ENCODE measurements at places on chromosomes 1 and 21. TPM values are rescaled to one million over a fixed set of nuclear protein-coding genes. Genes with fewer than 3 reads are reported as not detected.

DNA sequence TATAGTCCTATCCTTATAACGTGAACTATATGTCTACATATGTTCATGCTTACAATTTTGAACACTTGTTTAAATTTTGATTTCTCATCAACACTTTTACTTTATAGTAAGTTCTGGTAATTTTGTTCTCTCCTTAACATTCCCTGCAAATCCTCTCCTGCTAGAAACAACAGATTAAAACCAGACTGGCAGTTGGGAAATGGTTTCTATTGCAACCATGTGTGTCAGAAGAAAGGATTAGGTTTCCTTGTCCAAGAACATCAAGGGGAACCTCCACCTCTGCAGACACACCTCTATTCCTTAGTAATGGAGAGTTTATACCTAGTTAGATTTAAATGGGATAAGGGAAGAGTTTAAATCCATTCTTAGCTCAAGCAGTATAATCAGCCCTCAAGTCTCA, 3.3 kb upstream of the WARS2 start:
- DNase-seq = no peak

- no peak for DNase-seq
Observed at GRCh38 chr21:38790059-38790458, 15.7 kb upstream of the ETS2 start.

Gene NUF2
- 1.2 TPM for total RNA-seq

DNA sequence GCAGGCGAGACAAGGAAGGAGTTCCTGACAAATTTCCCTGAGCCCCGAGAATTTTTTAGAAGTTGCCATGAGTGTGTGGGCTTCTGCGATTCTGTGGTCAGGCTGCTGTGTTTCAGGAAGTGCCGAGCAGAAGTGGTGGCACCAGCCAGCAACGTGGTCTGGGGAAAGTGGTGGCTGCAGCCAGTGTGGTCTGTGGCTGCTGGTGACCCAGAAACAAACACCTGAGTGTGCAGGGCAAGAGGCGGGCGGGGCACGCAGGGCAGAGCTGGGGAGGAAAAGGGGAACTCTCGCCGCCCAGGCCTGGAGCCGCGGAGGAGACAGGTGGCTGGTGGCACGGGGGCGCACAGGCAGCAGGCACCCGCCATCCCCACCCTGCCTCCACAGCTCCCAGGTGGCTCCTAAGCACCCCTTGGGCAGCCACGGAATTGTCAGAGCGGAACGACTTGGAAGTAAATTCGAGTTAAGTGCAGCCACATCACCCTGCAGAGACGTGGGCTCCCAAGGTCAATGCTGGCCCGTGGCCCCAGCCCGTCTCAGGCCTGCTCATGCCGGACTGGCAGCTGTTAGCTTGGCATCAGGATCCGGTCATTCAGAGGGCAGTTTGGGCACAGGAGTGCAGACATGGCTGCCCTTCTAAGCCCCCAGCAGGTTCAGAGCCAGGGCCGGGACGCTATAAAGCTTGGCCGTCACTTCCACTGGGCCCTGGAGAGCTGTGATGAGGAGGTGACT, 25.1 kb downstream of the PRDM16 start:
- no peak for DNase-seq

Gene OLIG2
- not detected for total RNA-seq

DNA sequence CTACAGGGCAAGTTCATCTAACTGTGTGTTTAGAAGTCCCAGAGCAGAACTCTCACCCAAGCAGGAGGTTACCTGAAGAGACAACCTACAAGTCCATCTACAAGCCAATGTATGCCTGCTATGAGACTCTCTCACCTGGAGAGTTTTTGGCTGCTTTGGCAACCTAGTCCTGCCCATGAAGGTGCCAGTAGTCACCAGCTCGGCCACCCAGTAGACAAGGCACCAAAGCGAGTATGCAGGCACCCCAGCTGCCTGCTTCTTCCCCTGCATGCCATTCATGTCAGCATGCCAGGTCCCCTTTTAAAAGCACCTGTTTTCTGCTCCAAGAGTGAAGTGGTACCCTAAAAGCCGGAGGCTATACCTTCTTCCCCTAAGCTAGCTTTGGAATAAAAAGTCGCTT, 20.2 kb downstream of the RIIAD1 start:
- no peak for DNase-seq

- no peak for DNase-seq
Observed at GRCh38 chr1:205636732-205637131, 4.9 kb upstream of the ELK4 start.

DNA sequence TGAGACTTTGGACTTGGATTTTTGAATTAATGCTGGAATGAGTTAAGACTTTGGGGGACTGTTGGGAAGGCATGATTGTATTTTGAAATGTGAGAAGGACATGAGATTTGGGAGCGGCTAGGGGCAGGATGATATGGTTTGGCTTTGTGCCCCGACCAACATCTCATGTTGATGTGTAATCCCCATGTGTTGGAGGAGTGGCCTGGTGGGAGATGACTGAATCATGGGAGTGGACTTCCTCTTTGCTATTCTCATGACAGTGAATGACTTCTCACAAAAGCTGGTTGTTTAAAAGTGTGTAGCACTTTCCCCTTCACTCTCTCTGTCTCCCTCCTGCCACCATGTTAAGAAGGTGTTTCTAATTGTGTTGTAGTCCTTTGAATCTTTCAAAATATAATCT, 9.3 kb upstream of the PHGDH start:
- DNase-seq = no peak

Gene GREM2
- 2.9 TPM for total RNA-seq

- no peak for DNase-seq
Observed at GRCh38 chr1:203116091-203116820, 11.3 kb upstream of the ADORA1 start.

Gene KRTAP15-1
- not detected for total RNA-seq

Gene OR14K1
- 0.62 TPM for total RNA-seq

- DNase-seq = no peak
Observed at GRCh38 chr1:147586414-147586813, 45.1 kb downstream of the BCL9 start.

Gene SH2D1B
- total RNA-seq = 0.63 TPM

- no peak for DNase-seq
Observed at GRCh38 chr1:5933676-5934057, 58.6 kb downstream of the NPHP4 start.

DNA sequence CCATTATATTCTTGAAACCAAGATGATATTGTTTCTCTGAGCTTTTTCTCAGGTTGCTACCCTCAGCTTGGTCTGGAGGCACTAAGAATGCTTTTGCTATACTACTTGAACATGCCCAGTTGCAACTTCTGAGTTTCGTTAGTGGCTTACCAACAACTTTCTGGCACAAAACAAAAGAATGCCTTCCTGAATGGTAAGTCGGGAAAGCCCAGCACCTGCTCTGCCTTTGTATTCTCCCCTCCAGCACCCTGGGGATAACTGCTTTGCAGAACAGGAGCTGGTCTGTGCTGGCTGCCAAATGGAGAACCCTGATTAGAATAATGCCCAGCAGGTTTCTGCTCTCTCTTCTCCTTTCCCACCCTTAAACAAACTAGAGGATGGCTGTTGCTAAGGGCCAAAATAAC, 149.3 kb downstream of the TGFB2 start:
- DNase-seq = no peak

DNA sequence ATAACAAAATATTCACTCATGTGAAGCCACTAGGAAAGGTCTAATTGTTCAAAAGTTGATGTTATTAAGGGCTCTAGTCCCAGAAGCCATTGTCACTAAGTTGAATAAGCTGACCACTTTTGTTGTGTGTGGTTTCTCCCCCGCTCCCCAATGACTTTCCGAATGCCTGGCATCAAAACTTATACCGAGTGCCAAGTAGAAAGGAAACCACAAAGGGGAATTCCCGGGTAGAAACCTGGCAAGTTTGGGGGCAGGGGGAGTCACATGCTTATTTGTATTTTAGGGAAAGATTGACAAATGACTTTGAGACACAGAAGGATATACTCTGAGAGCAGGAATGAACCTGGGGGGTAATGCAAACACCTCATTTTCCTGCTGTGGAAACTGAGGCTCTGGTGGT, 154.1 kb downstream of the TGFBR3 start:
- DNase-seq = no peak

GRCh38 chr1:149844101-149844500, 55.3 kb upstream of the BOLA1 start:
- DNase-seq = no peak

DNA sequence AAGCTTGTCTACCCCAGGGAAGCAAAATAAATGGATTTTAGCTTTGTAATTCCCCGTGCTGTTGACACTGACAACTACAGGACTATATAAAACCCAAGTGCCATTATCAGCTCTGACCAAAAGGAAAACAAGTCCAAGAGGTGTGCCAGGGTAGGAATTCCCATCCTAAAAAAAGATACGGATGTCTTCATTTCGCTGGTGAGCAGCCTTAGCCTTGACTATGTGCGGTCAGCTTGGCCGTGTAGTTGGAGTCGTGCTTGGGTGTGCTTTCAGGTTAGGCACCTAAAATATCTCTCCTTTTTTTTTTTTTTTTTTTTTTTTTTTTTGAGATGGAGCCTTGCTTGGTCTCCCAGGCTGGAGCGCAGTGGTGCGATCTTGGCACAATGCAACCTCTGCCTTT, 28.9 kb upstream of the ACTN2 start:
- no peak for DNase-seq

GRCh38 chr1:166164995-166165660, 1.7 kb downstream of the FAM78B start:
- DNase-seq = peak; percentile 83

Gene ACTN2
- 40.5 TPM for total RNA-seq

Gene RIT1
- 49.9 TPM for total RNA-seq

- DNase-seq = no peak
Observed at GRCh38 chr1:56092684-56093570, 486.4 kb downstream of the PLPP3 start.

DNA sequence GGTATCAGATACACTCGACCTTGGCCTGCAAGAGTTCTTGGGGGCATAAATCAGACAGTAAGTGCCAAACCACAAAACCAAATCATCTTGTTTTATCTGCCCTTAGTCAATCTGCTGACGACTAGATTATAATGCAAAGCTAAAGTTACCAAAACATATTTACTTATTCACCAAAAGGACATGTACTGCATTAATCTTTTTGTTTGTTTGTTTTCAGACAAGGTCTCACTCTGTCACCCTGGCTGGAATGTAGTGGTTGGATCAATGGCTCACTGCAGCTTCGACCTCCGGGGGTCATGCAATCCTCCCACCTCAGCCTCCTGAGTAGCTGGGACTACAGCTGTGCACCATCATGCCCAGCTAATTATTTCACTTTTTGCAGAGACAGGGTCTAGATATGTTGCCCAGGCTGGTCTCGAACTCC, 114.7 kb downstream of the APP start:
- no peak for DNase-seq

GRCh38 chr1:214281021-214281719, at the start of gene SMYD2:
Gene SMYD2, plus strand, starts transcription at chr1:214281159. Its CDS starts 96 bp downstream, at chr1:214281255.
- DNase-seq = peak; percentile 76

Gene IL23R
- total RNA-seq = not detected

DNA sequence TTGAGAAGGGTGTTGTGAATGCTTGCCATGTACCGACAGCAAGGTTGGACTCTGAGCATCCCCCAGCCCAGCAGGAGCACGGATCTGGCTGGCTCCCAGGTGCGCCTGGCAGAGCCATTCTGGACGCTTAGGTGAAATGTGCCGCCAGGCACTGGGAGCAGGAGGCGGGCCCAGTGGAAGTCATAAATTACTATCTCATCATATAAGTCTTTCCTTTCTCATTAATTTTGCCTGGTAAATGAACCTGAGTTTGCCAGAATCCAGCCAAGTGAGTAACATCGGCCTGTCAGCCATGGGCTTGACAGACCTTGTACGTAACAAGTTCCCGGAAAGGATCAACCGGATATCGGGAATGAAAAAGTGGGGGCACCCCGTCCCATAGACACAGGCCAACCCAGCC, 179.5 kb upstream of the ARHGEF16 start:
- DNase-seq = no peak

Gene FMOD
- 353 TPM for total RNA-seq

GRCh38 chr1:189312499-189312898, 1165.2 kb downstream of the BRINP3 start:
- DNase-seq = no peak

DNA sequence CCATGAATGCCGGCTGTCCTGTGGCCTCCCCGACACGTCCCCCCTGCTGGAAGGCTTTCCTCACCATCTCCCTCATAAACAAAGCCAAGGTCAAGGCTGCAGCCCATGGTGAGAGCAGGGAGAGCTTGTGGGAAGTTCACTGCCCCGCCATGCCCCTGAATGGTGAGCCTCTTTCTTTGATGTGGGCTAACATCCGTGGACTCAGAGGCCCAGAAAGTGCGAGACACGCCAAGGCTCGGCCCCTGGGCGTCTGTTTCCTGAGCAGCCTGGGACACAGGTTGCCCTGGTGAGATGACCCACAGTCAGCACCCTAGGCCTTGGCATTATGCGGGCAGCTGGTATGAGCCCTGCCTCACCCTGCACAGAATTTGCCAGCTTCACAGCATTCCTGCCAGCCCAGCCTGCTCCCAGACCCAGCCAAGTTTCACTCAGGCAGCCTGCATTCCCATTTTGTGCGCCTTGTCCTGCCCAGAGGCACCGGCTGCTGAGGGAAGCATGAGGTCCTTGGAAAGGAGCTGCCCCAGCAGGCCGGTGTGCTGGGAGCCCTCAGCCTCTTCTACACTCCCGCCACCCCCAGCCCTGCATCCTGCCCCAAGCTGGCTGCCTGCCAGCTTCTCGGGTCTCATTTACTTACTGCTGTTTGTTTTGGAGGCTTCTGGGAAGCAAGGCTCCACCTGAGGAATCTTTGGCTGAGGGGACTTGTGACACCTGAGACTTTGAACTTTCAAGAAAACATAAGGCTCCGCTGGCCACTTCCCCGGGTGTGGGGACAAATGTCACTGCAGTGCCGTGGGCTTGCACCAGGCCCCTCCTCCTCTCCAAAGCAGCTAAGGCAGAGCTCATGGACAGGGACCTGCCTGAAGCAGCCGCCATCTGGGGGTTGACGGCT, 31.9 kb downstream of the NEK2 start:
- DNase-seq = peak; percentile 87

DNA sequence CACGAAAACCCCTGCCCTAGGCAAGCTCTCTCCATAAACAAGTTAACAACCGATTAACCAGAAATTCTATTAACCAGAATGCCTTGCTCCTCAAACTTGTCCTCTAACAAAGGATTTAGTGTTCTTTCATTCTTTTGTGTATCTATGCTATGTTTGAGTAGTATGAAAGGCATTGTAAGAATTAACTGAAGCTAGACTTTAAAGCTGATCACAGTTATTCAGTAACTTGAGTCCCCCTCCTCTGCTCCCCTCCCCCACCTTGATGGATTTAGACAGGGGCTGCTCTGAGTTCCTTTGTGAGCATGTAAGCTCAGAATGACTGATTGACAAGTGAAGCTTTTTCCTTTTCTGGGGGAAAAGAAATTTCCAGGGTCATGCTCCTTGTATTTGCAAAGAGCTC, 257.6 kb downstream of the TTLL7 start:
- no peak for DNase-seq

DNA sequence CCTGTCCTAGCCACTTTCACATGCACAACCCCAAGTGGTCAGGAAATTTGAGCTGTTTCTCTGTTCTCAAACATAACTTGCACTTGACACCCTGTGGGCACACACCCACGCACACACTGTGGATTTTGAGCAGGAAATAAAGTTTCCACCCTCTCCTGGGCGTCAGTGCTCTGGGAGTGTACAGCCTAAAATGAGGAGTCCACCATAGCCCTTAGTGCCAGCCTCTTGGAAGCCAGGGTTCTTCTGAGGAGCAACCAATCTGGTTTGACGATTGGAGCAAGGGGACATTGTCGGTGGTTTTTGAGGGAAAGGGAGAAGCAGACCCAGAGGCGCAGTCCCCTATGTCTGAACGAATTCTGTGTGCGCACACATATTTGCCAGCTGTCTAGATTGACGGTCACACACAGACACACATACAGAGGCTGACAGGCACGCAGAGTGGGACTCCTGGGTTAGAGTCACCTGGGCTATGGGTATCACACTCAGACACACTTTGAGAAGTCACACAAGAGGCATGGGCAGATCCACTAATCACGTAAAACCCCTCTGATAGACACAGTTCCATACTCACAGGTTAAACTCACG, 2.7 kb downstream of the DMBX1 start:
- DNase-seq = no peak
